ENCODE measurements at places on chromosomes 5 and 9.

DNA sequence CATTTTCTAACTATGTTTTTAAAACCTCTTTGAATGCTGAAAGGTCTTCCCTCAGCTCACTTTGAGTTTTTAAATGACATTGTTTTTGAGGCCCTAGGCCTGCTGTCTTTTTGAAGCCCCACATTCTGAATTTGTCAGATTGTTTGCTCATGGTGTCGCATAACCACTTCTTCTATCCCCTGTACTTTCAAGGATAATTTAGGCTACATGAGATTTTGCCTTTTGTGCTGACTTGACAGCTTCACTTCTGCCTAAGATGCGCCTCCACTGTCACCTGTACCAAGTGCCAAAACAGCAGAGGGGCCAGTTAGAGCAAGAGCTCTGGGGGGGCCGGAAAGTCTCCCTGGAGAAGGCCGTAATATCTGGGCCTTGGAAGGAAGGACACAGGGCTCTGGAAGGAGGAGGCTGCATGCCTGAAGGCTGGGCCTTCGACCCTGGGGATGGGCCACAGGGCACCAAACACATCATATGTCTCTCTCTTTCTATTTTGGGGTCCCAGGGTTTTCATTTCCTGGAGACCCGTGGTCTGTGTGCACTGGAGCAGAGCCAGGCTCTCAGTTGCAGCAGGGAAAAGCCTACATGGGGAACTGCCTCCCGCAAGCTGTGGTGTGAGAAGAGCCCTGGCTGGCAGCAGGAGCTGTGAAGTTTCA is 49.1 kb downstream of the NDST1 start:
- no peaks in the 10 kb centered on the region for H3K27me3 ChIP-seq
- no peak overlapping the region for H3K4me3 ChIP-seq
- no peaks in the 10 kb centered on the region for H3K4me1 ChIP-seq
- peaks cover 42% of the 10 kb centered on the region for H3K36me3 ChIP-seq
- H3K27ac ChIP-seq: no peak overlapping the region

DNA sequence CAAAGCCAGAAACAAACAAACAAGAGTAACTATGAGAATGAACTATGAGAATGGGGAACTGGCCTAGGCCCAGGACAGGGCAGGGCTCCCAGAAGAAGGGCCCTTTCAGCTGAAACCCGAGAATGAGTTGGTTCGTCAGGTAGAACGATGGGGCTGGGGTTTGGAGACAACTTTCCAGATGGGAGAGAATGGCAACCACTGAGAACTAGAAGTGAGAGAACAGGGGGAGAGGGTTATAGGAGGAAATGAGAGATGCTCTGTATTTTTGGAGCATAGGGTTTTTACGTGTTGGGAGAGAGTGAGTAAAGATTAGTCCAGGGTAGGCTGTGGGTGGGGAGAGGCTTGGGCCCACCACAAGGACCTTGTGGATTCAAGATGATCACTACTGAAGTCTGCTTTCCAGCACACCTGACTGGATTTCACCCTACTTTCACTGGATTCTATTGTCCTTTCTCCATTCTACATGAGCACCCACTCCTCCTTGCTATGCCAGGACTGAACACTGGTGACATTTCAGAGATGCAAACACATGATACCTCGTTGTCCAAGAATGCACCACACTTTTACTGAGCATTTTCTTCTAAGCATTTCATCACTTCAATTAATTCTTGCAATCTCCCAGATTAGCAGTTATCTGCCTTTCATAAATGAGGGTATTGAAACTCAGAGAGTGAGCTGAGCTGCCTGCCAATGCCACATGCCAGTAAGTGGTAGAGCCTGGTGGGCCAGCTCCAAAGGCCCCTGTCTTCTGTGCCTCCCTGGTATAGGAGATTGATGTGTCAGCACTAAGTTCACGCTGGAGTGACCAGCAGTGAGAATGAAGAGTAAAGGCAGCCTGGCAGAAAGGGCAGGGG is 3.2 kb upstream of the TMEM268 start:
- no peak overlapping the region for H3K4me3 ChIP-seq
- H3K4me1 ChIP-seq: peaks cover 49% of the 10 kb centered on the region
- H3K36me3 ChIP-seq: no peaks in the 10 kb centered on the region
- no peak overlapping the region for H3K27ac ChIP-seq

DNA sequence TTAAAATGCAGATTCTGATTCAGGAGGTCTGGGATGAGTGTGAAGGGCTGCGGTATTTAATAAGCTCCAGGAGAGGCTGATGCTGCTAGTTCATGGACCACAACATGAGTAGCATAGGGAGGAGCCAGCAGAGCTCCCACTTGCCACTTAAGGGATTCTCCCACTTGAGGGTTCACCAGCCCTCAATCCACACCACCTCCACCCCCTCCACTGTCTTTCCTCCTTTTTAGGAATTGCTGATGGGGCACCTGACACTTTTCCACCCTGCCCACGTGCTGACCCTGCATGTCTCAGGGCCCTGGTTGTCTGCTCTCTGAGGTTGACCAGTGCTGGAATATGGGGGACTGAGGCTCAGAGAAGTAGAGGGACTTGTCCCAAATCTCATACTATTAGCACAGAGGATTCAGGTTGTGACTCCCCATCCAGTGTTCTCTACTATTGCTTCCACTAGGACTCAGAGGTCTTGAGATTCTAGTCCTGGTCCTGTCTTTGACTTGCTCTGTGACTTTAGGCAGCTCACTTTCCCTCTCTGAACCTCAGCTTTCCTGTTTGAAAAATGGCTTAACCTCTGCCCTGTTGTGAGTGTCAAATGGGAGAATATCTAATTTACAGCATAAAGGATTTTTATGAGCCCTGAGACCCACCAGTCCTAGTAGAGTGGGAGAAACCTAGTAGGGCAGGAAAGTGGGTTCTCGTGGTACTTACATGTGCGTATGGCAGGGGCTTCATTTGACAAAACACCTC is 72.9 kb downstream of the PPARGC1B start:
- H3K27me3 ChIP-seq: no peaks in the 10 kb centered on the region
- no peak overlapping the region for H3K27ac ChIP-seq
- H3K4me3 ChIP-seq: no peak overlapping the region
- DNase-seq: no peak
- no peaks in the 10 kb centered on the region for H3K36me3 ChIP-seq
- peaks cover 7% of the 10 kb centered on the region for H3K4me1 ChIP-seq

DNA sequence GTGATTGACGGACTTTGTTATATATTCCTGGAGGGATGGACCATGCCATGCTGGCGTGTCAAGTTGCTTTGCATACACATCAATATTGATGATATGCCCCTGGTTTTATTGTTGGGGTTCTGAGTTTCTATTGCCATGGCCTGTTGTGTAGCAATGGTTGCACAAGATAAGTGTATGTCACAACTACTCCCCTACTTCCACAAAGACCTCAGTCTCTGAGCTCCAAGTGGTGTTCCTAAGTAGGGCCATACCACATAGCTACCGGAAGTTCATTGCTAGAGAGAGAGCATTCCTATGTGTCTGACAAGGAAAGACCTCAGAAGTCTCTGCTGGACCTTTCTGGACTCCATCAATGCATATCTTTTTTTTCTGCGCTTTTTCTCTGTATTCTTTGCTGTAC is 19.8 kb downstream of the TXNDC8 start:
- no peak overlapping the region for H3K4me3 ChIP-seq
- H3K4me1 ChIP-seq: no peaks in the 10 kb centered on the region
- H3K27me3 ChIP-seq: no peaks in the 10 kb centered on the region
- no peaks in the 10 kb centered on the region for H3K36me3 ChIP-seq
- no peak overlapping the region for H3K27ac ChIP-seq

GRCh38 chr5:157343842-157344790 is 78.2 kb downstream of the CYFIP2 start:
- H3K36me3 ChIP-seq: no peaks in the 10 kb centered on the region
- peak overlapping the region; percentile 87 for H3K27ac ChIP-seq
- no peak overlapping the region for H3K4me3 ChIP-seq
- H3K4me1 ChIP-seq: peaks cover 24% of the 10 kb centered on the region
- H3K27me3 ChIP-seq: no peaks in the 10 kb centered on the region
- DNase-seq: peak; percentile 83

GRCh38 chr5:178740921-178741320 is 10.5 kb upstream of the ZNF354A start:
- H3K27ac ChIP-seq: no peak overlapping the region
- DNase-seq: no peak
- no peaks in the 10 kb centered on the region for H3K36me3 ChIP-seq
- no peaks in the 10 kb centered on the region for H3K27me3 ChIP-seq
- no peaks in the 10 kb centered on the region for H3K4me1 ChIP-seq

- H3K4me1 ChIP-seq: no peaks in the 10 kb centered on the region
- DNase-seq: no peak
- no peak overlapping the region for H3K4me3 ChIP-seq
- H3K27me3 ChIP-seq: no peaks in the 10 kb centered on the region
- H3K36me3 ChIP-seq: peaks cover 20% of the 10 kb centered on the region
Measured at GRCh38 chr5:134600600-134600999, 32.0 kb downstream of the SAR1B start.

DNA sequence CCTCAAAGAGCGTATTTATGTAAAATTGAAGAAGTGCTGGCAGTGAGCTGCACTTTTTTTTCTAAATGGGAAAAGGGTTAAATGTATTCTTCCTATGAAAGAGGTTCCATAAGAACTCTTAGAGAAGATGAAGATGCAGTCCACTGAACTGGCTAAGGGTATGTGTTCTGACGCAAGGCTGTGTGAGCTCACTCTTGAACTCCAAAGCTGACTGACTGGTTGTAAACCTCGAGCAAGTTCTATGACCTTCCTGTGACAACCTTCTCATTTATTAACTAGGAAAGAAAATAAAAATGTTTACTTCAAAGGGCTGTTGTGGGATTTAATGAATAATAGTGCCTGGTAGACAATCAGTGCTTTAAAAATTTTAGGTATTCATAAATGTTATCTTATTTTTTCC is 46.7 kb downstream of the POC5 start:
- no peak overlapping the region for H3K4me3 ChIP-seq
- H3K36me3 ChIP-seq: no peaks in the 10 kb centered on the region
- H3K27me3 ChIP-seq: no peaks in the 10 kb centered on the region
- H3K27ac ChIP-seq: no peak overlapping the region

GRCh38 chr9:14908295-14909180 is 1.7 kb downstream of the FREM1 start:
- peak; percentile 9 for DNase-seq
- H3K27ac ChIP-seq: no peak overlapping the region
- H3K27me3 ChIP-seq: no peaks in the 10 kb centered on the region

DNA sequence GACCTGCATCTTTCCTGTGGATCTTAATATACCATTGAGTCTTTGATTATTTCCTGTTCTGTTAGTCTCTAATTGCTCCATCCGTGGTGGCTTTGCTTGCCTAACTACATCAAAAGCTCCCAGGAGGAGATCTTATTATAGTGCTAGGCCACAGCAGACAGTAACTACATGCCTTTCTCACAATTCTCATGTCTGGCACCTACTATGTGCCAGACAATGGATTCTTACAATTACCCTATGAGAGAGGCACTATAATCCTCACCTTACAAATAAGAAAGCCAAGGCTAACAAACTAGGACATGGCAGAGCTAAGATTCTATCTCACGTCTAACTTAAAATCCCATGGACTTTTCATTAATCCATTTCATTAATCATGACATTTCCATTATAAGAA is 70.3 kb upstream of the TARS1 start:
- H3K4me3 ChIP-seq: no peak overlapping the region
- no peaks in the 10 kb centered on the region for H3K4me1 ChIP-seq
- DNase-seq: no peak
- no peak overlapping the region for H3K27ac ChIP-seq
- no peaks in the 10 kb centered on the region for H3K36me3 ChIP-seq

GRCh38 chr5:139985290-139985689 is 57.8 kb downstream of the NRG2 start:
- H3K27ac ChIP-seq: no peak overlapping the region
- H3K4me1 ChIP-seq: peaks cover 13% of the 10 kb centered on the region
- no peaks in the 10 kb centered on the region for H3K36me3 ChIP-seq
- no peaks in the 10 kb centered on the region for H3K27me3 ChIP-seq
- H3K4me3 ChIP-seq: no peak overlapping the region

DNA sequence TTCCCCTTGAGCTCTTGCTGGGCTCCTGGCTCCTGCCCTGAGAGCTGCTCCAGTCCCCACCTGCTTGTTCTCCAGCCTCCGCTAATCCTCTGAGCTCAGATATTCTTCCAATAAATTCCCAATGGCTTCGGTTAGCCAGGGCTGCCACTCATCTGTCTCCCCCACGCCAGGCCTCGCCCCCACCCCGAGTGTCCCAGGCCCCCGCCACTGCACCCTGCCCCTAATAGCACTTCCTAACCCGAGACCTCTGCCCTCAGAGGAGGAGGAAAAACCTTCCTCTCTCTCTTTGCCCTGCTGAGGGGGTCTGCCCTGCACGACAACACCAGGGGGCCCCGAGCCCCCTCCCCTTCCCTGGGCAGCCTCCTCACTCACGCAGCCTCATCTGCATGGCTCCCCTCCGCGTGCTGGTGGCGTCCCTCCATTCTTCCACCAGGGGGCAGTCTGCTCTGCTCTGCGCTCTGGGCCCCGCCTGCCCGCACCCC is 5.4 kb upstream of the LCN15 start:
- H3K27me3 ChIP-seq: no peaks in the 10 kb centered on the region
- DNase-seq: no peak
- H3K36me3 ChIP-seq: no peaks in the 10 kb centered on the region
- no peak overlapping the region for H3K4me3 ChIP-seq
- no peaks in the 10 kb centered on the region for H3K4me1 ChIP-seq

GRCh38 chr5:172533399-172534228 is 79.3 kb upstream of the SH3PXD2B start:
- no peak for DNase-seq
- no peaks in the 10 kb centered on the region for H3K27me3 ChIP-seq
- H3K36me3 ChIP-seq: no peaks in the 10 kb centered on the region
- no peaks in the 10 kb centered on the region for H3K4me1 ChIP-seq
- no peak overlapping the region for H3K4me3 ChIP-seq

DNA sequence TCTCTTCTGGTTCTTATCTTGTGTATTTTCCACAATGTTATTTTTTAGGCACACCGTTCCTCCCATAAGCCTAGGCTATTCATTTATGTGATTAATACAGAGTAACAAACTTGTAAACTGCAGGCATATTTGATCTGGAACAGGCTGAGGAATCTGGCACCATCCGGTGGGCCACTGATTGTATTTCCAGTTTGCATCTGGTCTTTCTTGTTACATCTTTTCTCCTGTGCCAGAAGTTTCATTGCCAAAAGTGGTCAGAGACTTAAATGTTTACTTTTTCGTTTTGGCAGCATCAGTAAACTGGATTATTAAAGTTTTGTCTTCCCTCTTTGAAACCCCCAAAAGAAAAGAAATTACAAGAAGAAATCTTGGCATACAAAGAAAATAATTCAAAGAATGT is 17.9 kb upstream of the ZCCHC7 start:
- H3K4me1 ChIP-seq: no peaks in the 10 kb centered on the region
- no peaks in the 10 kb centered on the region for H3K36me3 ChIP-seq
- DNase-seq: no peak
- no peaks in the 10 kb centered on the region for H3K27me3 ChIP-seq
- no peak overlapping the region for H3K27ac ChIP-seq

DNA sequence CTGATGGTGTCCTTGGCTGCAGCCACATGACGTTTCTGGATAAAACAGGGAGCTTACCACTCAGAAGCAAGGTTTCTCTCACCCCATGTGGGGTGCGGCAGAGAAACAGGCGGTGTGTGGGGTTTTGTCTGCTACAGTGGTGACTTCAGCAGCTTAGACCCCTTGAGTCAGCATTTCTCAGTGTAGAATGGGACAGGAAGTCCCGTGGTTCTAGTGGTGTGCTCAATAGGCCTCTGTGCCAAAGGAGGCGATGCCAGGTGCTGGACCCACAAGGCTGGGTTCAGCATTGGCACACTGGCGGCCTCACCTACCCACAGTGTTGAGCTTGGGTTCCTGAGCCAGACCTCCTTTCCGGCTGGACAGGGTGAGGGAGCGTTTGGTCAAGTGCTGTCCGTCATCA is 125.2 kb upstream of the SMIM23 start:
- H3K27me3 ChIP-seq: no peaks in the 10 kb centered on the region
- no peak for DNase-seq
- no peak overlapping the region for H3K27ac ChIP-seq
- H3K4me3 ChIP-seq: no peak overlapping the region

- no peaks in the 10 kb centered on the region for H3K36me3 ChIP-seq
- no peaks in the 10 kb centered on the region for H3K27me3 ChIP-seq
- no peak overlapping the region for H3K4me3 ChIP-seq
- H3K4me1 ChIP-seq: no peaks in the 10 kb centered on the region
- no peak for DNase-seq
- H3K27ac ChIP-seq: no peak overlapping the region
Measured at GRCh38 chr5:33242277-33242676, 198.5 kb upstream of the TARS1 start.

All from thyroid gland (tissue), 4 donors.